HL-60 (cell line): ENCODE measurements at places on chromosomes 6 and 20.

- DNase-seq = no peak
Measured at GRCh38 chr20:41276317-41276751, 41.2 kb downstream of the ZHX3 start.

- no peak for DNase-seq
Measured at GRCh38 chr6:116438590-116439448, 22.4 kb upstream of the CALHM6 start.

GRCh38 chr6:41343641-41344187, 8.3 kb downstream of the NCR2 start:
- no peak for DNase-seq

DNA sequence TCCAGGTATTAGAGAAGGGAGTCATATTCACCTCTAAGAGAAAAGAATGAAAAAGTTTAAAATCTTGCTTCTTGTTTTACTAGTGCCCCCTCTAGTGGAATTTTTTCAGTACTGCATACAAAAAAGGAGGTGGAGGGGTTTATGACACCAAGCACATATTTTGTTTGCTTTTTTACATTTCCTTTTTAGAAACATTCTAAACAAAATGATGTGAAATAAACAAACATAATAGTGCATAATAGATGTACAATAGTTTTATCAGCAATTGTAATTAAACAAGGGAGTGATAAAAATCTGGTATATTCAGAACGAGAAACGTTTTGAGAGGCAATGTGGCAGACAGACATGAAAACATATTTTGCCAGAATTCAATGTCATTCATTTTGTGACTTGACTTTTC, 111.0 kb upstream of the TFAP2D start:
- DNase-seq = no peak

DNA sequence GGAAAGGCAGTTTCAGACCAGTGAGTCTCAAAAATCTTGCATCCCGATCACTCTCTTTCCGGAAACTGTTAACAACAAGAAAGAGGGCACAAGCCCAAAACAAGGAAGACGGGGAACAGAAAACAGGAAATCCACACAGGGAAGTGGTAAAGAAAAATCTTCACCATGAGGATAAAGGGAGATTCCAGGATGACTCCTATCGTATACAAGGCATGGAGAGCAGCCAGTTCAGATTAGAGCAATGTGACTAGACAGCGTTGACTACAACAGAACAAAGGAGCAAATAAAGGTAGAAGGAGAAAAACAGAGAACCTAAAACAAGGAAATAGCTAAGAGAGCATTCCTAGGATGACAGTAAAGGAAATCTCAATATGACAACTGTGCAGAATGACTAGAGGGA, 26.5 kb downstream of the VNN1 start:
- no peak for DNase-seq

DNA sequence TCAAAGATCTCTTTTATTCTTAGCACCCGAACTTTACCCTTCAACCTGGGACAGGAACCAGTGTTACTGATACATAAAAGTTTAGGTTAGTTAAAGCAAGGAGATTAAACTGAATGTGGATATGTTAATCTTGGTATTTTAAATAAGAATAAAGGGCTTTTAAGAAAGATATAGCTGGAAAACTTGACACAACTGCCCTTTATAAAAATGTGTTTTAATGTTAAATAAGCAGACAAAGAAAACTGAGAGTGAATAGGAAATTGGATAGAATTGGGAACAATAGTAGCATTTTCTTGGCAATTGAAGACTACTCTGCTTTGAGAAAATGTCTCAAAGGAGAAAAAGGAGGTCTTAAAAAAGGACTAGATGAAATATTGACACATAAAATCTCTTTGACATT, 45.9 kb upstream of the CRISP1 start:
- no peak for DNase-seq

GRCh38 chr20:13874394-13875157, 89.7 kb downstream of the NDUFAF5 start:
- no peak for DNase-seq

DNA sequence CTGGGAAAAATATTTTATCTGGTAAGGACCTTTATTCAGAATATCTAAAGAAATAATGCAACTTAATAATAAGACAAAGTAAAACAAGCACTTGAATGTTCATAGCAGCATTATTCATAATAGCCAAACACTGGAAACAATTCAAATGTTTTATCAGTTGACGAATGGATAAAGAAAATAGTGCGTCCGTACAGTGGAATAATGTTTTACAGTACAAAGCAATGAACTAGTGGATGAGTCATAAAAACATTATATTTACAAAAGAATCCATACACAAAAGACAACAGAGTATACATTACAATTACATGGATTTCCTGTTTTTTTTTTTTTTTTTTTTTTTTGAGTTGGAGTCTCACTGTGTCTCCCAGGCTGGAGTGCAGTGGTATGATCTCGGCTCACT, 12.7 kb downstream of the SMAP1 start:
- DNase-seq = no peak

DNA sequence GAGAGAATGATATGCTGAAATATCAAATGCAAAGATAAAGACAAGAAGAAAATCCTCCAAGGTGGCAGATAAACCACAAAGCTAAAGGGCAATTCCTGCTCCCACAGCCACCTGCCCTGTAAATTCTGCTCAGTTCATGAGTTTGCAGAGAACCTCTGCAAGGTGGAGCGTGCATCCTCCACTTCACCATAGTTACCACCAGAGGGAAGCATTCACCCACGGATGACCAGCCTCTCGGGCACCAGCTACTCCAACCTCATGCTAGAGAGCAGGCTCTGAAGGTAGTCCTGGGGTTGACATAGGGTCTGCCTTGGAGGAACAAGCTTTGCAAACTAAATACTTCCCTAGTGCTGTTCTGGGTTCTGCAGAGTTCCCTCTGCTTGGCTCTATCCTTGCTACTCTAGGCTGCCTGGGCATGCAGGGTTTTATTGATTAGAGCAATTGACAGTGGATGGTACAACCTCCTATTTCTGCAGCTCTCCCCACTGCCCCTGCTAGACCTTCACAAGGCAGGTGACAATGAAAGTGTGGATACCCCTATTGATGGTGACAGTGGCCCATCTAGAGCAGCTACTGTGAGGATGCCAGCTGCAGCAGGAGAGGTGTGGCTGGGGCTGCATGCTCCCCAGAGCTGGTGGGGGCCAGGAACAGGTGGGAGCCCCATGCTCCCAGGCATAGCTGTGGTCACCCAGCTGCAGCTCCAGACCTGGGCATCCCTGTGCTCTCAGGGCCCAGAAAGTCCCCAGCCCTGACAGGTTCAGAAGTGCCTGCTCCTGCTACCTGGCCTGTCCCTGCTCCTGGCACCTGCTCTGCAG, 51.1 kb downstream of the GGTLC1 start:
- peak; percentile 69 for DNase-seq

DNA sequence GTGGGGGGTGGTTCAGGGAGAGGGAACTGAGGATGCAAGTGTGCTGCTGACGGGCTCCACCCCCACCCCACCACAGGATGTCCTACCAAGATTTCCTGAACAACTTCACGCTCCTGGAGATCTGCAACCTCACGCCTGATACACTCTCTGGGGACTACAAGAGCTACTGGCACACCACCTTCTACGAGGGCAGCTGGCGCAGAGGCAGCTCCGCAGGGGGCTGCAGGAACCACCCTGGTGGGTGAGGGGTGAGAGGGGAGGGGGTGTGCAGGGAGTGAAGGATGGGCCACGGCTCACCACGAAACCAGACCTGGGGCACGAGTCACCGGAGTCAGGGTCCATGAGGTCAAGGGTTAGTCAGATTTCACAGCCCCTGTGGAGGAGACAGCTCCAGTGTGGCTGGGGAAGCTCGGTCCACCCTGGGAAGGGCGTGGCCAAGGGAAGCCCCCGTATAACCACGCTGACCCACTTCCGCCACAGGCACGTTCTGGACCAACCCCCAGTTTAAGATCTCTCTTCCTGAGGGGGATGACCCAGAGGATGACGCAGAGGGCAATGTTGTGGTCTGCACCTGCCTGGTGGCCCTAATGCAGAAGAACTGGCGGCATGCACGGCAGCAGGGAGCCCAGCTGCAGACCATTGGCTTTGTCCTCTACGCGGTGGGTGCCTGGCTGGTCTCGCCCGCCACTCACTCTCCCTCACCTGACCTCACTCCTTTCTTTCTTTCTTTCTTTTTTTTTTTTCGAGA, 18.3 kb downstream of the CAPN11 start:
- DNase-seq = no peak

DNA sequence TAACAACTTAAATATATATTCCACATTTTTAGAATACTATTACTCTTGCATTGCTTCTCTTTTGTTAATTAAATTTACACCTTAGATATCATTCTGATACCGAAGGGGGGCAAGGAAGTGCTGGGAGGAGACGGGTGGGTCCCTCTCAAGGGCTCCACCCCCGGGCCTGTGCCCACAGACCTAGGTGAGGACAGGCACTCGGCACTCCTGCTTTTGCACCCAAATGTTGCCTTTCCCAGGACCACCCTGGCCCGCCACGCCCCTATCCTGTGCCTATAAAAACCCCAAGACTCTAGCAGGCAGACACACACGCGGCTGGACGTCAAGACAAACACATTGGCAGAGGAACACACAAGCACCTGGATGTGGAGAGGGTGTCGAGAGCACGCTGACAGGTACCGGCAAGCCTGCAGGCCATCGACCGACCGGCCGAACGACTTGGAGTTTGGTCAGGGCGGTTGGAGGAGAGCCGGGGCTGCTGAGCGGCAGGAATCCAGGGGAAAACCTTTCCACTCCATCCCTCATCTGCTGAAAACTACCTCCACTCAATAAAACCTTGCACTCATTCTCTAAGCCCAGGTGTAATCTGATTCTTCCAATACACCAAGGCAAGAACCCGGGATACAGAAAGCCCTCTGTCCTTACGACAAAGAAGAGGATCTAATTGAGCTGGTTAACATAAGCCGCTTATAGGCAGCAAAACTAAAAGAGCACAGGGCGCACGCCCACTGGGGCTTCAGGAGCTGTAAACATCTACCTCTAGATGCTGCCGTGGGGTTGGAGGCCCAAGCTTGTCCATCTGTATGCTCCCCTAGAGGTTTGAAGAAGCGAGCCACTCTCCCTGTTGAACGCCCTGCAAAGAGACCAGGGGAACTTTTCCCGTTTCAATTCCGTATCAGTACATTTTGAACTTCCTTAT, 197.4 kb upstream of the PRSS16 start:
- no peak for DNase-seq

DNA sequence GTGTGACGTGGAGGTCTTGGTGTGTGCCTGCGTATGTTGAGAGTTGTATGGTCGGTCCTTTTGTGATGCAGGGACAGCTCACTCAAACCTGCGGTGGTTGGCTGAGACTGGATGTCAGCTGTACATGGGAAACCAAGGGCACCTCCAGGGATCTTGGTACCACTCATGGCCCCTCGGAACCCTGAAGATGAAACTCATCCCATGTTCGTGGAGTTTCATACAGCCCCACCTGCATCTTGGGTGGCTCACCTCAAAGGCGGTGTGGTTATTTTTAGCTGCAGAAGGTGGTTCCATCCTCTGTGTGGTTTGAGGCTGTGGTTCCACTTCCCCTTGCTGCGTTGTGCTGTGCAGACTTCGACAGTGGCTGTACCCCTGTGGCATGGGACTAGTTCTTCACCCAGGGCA, 52.6 kb upstream of the SLC22A1 start:
- DNase-seq = peak; percentile 54

GRCh38 chr6:147108259-147108910, 95.8 kb upstream of the STXBP5 start:
- DNase-seq = no peak

- peak; percentile 9 for DNase-seq
Measured at GRCh38 chr6:169725125-169726048, 1.1 kb upstream of the PHF10 start.

GRCh38 chr20:38863024-38863851, 57.7 kb downstream of the PPP1R16B start:
- DNase-seq = peak; percentile 70

GRCh38 chr20:37564016-37564387, 36.3 kb upstream of the BLCAP start:
- no peak for DNase-seq

- DNase-seq = peak; percentile 49
Measured at GRCh38 chr20:53738039-53738944, 144.7 kb upstream of the ZNF217 start.

DNA sequence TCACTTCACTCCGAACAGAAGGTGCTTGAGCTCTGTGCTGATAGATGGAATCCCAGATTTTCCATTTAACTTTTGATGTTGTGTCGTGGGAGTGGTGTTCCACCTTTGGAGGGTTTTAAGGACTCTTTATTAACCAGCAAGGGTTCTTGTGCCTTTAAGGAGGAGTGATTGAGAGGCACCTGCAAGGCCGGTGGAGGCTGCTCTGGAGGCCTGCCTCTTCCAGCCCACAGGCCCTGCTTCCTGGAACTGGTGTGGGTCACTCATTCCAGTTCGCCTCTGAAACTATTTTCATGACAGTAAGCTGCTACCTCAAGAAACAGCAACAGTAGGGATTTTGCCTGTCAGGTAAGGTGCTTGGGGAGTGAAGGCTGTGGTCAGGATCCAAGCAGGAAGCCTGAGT, 58.8 kb upstream of the APCDD1L start:
- no peak for DNase-seq

GRCh38 chr6:117265410-117266256, at the start of gene VGLL2:
VGLL2 (plus strand) TSS chr6:117265558; CDS start chr6:117265764, 206 bp downstream.
- DNase-seq = no peak

DNA sequence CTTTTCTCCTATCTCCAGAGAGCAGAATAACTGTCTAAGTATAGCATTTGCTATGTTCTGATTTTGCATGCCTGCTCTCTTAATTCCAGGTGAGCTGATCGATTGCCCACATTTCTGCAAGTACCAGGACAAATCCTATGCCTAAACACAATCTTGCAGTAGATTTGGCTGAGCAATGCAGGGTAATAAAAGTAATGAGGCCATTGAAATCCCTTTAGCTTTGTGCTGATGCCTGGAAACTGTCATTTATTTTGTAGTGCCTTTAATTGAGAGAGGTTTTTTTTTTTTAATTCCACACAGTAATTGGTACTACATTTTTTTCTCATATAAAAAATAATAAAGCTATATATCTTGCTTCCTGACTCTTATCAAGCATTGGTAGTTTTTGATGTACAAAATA, 252.3 kb downstream of the NKAIN2 start:
- DNase-seq = no peak

DNA sequence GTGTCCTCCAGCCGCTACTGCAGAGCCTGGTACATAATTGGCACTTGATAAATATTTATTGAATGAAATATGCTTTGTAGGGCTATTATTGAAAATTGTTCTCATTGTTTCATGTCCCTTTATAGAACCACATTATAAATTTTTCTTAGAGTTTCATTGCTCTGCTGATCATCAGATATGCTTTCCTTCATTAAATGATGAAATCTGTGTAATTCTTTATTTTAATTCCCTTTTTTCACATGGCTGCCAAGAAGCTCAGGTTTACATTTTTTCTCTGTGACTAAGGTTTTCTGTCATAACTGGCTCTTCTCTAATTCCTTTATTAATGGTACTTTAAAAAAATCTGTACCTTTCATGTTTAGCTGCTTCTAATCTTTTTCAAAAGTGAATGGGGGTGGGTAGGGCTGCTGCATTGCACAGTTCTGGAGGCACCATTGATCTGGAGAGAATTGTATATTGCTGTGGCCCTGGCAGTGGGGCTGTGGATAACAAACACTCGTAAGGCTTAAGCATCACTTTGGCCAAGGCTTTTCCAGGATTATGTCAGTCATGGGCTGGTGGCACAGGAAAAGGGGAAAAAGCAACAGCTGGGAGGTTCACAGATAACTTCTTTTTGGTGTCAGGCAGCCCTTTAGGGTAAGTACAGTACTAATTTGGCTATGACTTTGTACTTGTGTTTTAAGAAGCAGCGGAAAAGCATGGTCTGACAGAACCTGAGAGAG, 43.8 kb downstream of the ARFGEF2 start:
- no peak for DNase-seq

- DNase-seq = no peak
Measured at GRCh38 chr6:73451223-73452106, 632 bp downstream of the CGAS start.

- no peak for DNase-seq
Measured at GRCh38 chr6:91483415-91484105, 896.7 kb upstream of the MAP3K7 start.
